Stromal cell of bone marrow (primary cell): ENCODE measurements at places on chromosomes 6 and 20.

DNA sequence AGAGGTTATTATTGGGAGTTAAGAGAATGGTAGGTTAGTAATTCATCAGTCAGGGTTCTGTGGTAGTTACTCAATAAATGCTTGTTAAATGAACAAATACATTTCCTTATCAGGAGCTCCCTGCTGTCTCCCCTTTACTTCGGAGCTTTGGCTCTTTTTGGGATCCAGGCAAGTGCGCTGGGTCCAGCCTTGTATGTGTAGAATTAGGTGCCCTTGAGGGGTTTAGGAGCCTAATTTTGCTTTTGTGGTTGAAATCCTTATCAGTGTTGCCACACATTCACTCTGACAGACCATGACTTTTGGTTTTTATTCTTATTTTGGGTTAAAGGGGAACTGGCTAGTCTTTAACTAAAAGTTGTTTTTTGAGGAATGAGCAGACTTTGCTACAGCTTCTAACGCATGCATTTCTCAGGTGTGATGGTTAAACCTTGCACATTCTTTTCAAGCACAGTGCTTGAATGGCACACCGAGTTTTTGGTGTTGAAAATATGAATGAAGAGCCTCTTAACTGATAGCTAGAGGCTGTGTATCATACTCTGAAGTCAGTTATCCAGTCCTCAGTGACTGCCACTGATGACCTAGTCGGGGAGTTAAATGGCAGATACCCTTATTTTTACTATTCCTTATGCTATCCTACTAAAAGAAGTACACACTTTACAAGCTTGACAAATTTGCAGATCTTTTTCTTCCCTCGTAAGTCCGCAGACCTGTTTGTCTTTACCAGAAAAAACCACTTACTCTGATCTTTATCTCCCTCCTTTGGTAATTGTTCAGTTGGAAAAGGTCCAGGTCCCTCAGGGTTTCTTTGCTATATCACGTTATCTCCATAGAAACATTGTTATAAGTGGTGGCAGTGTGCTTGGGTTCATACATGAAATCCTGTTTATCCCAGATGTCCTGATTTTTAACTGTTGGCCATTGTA, 50.7 kb upstream of the PLCG1 start:
- no peak for DNase-seq

DNA sequence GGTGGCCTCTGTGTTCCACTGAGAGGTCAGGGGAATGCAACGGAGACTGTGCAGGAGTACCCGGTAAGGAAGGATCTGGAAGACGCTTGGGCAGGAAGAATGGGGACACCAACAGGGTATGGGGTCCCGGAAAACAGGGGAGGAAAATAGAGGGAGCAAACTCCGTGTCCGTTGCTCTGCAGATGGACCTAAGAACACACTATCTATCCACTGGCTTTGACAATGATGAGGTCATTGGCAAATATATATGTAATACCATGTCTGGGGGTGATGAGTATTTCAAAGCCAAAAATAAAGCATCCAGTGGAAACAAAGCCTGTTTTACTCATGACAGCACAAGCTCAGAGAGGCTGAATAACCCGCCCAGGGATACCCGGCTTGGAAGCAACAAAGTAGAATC, 80.2 kb downstream of the BMP7 start:
- no peak for DNase-seq

DNA sequence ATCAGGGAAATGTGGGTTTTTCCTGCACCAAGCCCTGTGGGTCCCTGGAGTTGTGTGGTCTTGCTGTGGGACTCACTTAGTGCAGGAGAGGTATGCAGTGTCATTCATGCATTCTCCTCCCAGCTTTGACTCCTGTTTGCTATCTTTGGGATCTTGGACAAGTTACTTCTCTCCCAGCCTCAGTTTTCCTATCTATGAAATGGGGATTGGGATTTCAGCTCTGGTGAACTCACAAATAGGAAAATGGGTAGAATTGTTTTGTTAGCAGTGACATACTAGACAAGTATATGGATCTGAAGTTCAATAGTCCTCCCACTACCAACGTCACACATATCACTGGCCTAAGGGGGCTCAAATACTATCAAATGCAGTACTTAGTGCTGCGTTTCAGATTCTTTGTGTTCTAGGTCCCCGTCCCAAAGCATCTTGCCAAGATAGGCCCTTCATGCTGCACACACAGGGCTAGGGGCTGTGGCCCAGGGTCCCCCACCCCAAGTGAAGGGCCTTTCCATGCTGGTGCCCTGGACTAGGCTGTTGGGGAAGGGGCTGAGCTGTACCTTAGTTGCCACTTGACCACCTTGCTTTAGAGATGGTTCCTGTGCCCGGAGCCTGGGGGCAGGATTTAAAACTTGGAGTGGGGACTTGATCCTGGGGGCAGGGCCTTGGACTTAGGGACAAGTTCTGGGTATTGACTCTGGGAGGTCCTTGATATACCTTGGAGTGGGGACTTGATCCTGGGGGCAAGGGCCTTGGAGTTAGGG, 98.0 kb downstream of the TOX2 start:
- no peak for DNase-seq

DNA sequence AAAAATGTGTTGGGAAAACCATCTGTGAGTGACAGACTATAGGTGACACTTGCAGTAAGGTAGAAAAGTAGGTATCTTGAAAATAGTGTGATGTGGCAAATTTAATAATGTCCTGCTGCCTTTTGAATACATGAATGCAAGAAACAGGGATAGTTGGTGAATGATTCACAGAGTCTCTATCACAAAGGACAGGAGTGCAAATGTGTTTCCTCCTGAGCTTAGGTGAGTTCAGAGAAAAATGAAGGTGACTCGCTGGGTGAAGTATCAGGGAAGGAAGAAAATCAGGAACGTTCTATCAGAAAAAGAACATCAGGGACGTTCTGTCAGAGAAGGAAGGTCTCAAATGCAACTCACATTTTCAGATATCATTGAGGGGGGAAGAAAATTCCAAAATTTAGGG, 557.8 kb upstream of the SLC35B3 start:
- DNase-seq = no peak

GRCh38 chr6:33740204-33740608, 6.5 kb downstream of the IP6K3 start:
- no peak for DNase-seq

DNA sequence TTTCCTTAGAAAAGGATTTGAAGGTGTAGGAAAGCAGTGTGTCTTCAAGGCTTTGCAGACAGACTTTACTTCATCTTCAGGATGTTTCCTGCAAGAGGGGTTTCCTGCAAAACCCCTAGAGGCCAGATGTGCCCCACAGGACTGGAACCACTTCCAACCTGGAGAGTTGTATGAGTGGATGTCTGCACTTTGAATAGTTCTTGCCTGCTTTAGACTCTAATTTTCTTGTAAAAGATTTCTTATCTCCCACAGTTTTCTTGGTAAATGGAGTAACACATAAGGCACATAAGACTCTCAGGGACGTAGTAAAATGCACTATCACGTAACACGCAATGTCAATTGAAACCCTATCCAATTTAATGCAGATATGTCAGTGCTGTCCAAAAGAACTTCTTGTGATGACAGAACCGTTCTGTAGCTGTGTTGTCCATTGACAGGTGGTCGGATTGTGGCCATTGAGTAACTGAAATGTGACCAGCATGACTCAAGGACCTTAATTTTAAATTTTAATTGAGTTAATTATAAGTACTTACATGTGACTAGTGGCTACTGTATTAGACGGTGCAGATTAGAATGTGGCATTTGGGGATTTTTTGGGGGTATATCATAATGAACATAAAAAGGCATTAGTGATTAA, 118.7 kb downstream of the JARID2 start:
- DNase-seq = no peak

GRCh38 chr20:10390709-10391108, 43.3 kb downstream of the MKKS start:
- DNase-seq = no peak

DNA sequence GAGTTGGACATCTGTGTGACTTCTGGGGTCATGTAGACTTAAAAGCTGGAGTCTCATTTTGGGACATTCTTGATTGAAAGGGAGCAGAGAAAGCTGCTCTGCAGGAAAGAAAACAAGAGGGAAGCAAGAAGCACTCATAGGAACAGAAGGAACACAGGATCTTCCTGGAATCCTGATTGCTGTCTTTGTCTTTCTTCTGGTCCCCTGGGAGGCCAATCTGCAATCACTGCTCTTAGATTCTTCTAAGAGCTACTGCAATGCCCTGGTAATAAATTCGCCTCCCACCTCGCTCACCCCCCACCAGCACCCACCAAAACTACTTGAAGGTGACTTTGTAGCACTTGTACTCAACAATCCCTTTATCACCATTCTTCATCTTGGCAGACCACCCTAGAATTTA, 51.8 kb downstream of the SLC35B3 start:
- DNase-seq = no peak
